Left cardiac atrium (tissue), 4 donors: ENCODE measurements at places on chromosomes 2 and 18. TPM values are rescaled to one million over a fixed set of nuclear protein-coding genes. Genes with fewer than 3 reads are reported as not detected.

DNA sequence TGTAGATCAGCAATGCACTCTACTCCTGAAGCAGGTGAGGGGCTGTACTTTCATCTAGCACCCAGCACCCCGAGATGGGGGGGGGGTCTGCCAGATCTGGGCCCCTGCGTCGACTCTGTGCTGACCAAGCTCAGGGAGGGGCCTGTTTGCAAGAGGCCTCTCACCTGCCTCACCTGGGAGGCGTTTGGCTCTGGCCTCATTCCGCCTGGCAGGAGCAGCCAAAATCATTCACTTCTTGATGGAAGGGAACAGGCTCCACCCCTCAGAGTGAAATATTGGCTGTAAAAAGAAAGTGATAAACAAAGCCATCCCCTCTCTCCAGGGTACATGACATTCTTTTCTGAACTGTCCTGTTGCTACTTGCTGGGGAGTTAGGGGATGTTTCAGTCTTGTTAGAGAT lies 10.7 kb upstream of the IL1R2 start:
- no peak for DNase-seq

GRCh38 chr2:38685116-38685735 lies 19.3 kb downstream of the GALM start:
- DNase-seq, result no peak

- DNase-seq, result no peak
These were observed 62.8 kb downstream of the NABP1 start for GRCh38 chr2:191740759-191741158.

GRCh38 chr2:8752385-8752784 lies 70.5 kb downstream of the ID2 start:
- no peak for DNase-seq

DNA sequence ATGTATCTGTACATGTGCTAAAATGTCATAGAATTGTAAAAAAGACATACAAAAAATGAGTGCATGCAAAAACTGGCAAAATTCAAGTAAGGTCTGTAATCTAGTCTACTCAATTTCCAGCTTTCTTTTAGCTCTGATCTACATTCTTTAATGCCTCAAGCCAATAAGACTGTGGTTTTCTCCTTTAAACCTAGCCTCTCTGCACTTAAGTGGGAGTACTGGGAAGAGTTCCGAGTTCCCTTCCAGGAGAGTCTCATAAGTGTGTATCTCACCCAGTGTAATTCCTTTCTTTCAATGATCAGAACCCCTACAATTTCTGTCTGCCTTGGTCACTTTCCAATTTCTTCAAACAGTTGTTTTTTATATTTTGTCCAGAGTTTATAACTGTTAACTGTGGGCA lies 150.1 kb downstream of the PTRHD1 start:
- DNase-seq, result no peak

- DNase-seq, result no peak
These were observed 8.6 kb downstream of the CLASP1 start for GRCh38 chr2:121640380-121641316.

DNA sequence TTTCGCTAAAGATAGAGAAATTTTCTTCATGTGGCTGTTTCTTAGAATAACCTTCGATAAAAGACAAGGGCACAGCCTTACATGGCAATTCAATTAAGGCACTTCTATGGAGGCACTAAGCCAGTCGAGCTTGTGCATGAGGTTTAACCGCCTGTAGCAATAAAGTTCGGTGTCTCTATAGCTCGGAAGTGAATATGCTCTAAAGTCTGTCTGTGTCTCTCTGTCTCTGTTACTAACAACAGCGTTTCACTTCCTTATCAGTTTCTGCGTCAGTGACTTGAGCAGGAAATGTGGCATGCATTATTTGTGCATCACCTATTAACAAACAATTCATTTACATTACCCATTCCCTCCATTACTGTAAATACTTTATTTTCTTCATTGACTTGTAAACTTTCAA lies 365.1 kb upstream of the NETO1 start:
- no peak for DNase-seq

- no peak for DNase-seq
These were observed 230.2 kb upstream of the VWC2L start for GRCh38 chr2:214180686-214181085.

GRCh38 chr18:48908916-48909315 lies 41.8 kb downstream of the SMAD7 start:
- peak; percentile 2 for DNase-seq

DNA sequence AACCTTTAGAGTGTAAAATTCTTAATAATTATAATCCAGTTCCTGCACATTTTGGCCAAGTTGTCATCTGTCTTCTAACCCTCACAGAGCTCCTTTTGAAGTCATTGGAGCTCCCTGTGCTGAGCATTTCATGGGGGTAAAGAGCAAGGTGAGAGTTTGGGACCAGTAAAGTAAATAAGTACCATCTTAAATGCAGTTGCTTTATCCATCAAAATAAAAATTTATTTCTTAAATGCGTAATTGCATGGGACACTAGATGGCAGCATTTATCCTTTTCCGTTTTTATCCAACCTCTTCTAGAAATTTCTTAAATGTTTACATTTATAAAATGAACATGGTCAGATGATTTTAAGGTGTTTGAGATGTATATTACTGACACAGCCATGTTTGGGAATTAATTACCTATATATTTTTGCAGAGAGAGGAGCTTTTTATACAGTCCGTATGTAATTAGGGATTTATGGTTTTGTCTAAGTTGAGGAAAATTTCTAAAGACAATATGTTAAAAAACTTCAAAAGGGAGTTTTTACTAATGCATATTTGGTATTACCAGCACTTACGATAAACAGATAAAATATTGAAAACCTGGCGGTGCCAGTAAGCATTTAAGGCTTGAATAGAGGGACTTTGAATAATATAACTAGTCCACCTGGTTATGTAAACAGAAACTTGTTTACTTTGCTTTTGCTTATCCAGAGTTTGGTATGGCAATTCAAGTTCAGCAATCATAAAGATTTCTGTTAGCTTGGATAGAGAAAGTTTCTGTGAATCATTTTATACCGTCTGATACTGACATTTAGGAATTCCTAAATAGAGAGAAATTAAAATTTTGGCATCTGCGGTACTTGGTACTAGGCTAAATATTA lies 54.5 kb downstream of the ACSL3 start:
- no peak for DNase-seq

DNA sequence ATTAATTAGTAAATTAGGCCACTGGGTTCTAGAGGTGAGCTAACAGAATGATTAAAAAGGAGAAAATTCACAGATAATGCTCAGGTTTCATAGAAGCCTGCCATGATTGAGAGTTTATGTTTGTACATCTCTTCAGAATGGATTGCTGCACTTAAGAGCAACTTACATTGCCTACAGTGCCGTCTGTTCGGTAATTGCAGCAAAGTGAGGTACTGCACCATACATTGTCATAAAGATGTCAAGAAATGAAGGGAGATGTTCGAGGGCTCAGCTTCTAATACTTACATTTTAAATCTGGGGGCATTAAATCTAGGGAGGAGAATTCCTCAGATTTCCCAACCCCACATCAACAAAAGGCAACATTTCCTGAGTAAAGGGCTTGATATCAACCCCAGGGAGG lies 976.2 kb upstream of the FANCL start:
- no peak for DNase-seq

DNA sequence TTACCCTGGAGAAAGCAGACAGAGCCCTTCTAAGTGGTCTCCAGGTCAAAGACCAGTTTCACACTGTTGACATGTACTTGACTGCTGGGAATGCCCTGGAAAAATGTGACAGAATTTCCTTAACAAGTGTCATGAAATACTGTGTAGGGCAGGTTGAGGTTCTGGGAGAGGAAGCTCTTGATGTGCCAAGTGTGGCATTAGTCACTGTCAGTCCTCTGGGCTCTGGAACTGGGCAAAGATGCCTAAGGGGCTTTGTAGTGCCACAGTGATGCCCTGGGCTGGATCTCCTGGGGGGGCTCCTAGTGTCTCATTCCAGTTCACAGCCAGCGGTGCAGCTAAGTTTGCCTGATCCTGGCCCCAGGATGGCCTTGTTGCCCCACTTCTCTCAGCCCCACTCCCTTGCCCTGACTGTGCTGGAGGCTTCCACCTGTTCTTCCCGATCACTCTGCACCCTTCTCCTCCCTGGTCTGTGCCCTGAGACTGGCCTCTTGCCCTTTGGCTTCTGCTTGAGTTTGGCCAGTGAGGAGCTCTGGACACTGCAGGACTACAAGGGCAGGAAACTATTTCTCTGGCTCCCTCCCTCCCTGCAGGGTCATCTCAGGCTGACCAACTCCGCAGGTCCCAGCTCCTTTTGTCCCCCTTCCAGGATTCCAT lies 27.0 kb upstream of the FAM124B start:
- no peak for DNase-seq

DNA sequence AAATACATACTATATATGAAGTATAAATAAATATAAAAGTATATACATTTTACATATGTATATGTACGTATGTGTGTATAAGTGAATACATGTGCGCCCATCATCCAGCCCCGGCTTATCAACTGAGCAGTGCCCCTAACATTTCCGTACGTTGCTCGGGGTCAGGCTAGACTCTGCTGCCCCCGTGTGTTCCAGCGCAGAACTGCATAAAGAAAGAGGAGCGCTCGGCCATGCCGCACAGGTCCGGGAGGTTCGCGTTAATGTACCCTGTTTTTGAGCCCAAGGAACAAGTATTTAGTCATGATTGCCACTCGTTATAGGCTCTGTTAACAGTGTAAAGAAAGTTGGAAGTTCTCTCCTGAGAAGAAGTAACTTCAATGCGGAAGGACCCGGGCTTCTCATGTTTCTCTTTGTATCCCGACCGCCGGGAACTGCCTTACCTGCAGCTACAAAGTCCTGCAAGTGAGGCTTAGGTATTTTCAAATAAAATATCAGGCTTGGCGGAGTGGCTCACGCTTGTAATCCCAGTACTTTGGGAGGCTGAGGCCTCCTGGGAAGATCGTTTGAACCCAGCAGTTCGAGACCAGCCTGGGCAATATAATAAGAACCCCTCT lies 55.7 kb downstream of the CD8B2 start:
- DNase-seq, result peak; percentile 71

GRCh38 chr18:62784966-62785413 lies 69.6 kb downstream of the PHLPP1 start:
- peak; percentile 37 for DNase-seq

- peak; percentile 61 for DNase-seq
These were observed 49.5 kb downstream of the C2orf42 start for GRCh38 chr2:70141212-70141901.

DNA sequence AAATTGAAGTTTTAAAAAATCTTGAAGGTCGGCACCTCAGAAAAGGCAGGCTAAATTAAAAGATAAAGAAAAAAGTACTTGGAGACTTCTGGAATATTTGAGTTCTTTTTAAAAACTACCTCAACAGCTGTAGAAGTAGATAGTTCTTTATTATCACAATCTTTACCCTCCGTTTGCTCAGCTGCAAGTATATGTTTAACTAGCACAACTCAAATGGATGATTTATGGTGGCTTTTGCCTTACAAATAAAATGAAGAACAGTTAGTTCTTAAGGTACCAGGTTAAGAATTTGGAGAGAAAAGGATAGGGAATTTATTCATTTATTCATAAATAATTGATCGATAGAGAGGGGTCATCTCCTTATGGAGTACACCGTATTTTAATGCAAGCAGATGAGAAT lies 237.6 kb upstream of the FOSL2 start:
- no peak for DNase-seq

DNA sequence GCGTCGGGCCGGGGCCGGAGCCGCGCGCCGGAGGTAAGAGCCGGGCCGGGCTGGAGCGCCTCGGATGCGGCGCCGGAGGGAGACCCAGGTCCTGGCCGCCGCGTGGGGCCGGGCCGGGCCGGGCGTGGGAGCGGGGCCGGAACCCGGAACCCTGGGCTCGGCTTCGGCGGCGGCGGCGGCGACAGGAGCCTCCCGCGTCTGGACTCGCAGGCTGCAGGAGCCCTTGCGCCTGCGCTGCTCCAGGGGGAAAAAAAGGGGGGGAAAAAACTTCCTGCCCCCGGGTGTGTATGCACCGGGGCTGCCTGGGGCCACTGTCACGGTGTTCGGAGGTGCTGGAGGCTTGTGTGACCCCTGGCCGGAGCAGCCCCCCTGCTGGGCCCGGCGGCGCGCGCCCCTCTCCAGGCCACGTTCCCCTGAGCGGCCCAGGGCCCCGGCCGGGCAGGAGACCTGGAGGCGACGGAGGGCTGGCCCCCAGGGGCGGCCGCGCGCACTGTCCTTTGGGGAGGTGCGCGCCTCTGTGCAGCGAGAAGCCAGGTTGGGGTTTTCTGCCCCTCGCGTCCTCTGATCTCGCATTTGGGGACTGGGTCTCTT lies 864 bp downstream of the KLHL29 start:
- peak; percentile 43 for DNase-seq

DNA sequence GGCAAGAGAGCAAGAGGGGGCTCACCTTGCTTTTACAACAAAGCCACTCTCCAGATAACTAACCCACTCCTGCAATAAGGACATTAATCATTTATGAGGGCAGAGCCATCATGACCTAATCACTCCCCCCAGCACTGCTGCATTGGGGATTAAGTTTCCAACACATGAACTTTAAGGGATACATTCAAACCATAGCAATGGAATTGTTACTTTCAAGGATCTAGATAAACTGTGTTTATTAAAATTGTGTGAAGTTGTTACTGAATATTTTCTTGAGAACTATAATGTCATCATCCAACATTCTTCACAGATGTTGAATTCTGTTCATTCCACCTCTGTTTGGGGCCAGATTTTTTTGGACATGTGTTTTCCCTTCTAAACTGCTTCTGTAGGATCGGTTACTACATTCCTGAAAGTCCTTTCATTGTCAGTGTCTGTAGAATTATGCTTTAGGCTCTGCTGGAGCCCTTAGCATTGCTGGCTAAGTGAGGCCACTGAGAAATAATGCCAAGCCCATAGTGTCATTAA lies 50.4 kb downstream of the SPATS2L start:
- DNase-seq, result no peak

- DNase-seq, result no peak
These were observed 89.5 kb downstream of the CALCRL start for GRCh38 chr2:187358531-187358930.

DNA sequence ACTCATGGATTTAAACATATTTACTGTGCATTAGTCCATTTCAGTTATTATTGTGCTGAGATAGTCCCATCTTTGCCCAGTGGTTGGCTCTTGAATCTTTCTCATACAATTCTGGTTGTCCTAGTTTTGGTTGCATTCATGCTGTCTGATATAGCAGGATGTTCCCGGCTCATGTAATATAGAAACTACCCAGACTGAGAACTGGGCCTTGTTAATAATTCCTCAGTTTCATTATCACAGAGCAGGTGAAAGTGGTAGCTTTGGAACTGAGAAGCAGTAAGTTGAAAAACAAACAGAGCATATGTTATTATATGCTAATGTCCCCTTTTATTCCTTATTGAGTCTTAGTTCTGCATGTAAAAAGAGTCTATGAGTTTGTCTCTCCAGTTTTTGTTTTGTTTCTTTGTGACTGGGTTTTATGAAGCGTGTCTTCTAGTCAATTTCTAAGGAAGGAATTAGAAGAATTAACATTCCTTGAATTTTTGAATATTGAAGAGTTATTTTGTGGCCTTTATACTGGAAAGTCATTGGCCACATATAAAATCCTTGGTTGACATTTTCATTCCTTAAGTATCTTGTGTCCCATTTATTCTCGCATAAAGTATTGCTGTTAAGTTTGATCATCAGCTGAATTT lies 43.3 kb downstream of the EIF5B start:
- DNase-seq, result no peak

EIF4E2 gene
- total RNA-seq, result 48.5 TPM

FAM228A gene
- total RNA-seq, result 0.77 TPM

MAPRE2 gene
- total RNA-seq, result 67.1 TPM

CAPN14 gene
- total RNA-seq, result 0.26 TPM

AQP12B gene
- total RNA-seq, result not detected

DIPK1C gene
- 1.5 TPM for total RNA-seq

FAM98A gene
- 65.7 TPM for total RNA-seq
